Naive thymus-derived CD4-positive, alpha-beta T cell (primary cell): ENCODE measurements at places on chromosomes 12 and 14.

GRCh38 chr14:76376878-76377734, 1.2 kb downstream of the ESRRB start:
- no peak for DNase-seq

DNA sequence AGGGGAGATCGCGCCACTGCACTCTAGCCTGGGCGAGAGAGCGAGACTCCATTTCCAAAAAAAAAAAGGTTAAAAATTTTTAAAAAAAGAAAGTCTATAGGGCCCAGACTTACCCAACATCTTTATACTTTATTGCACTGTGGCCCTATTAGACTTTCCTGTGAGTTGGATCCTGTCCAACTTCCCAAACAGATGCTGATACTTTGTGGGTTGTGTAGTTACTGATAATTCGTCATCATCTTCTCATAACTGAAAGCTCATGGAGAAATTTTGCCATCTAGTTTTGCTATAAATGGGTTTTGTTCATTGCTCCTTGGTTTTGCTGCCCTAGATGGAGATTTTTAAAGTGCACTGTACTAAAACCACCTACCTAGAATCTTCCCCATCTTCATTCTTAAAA, 31.1 kb downstream of the APOBEC1 start:
- DNase-seq = no peak

DNA sequence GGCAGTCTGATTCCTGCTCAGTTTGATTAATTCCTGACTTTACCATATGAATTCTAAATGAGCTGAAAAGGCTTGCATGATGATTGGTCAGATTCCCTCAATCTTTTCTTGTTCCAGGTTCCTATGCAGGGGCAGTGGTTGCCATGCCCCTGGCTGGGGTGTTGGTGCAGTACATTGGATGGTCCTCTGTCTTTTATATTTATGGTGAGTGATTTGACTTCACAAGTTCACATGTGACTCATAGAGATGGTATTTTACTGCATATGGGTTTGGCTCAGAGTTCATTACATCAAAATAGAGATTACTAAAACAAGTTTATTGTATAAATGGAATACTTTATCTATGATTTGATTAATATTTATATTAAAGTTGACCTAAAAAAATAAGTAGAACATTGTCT, 44.8 kb downstream of the SLC17A8 start:
- no peak for DNase-seq

DNA sequence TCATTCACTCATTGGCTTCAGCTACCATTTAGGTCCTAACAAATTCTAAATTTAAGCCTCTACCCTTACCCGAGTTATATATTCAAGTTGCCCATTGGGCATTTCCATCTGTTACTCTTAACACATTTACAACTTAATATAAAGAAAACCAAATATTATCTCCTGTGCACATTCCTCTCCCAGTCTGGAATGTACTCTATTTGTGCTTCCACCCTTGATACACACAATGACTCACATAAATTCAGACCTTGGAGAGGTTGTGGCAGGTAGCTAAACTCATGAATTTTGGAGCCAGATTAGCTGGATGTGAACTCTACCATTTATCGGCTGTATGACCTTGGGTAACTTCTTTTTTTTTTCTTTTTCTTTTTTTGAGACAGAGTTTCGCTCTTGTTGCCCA, 51.1 kb downstream of the BRMS1L start:
- DNase-seq = no peak

- DNase-seq = no peak
Measured at GRCh38 chr14:61769893-61770292, 7.7 kb downstream of the SNAPC1 start.
